CD4-positive, alpha-beta T cell treated with Interleukin-15 for 4 hours (primary cell): ENCODE measurements at places on chromosomes 12 and 14.
A peak's percentile ranks its signal among the peaks of the same experiment; 100 is the strongest.

GRCh38 chr14:50260511-50260910, 29.1 kb upstream of the SOS2 start:
- peak; percentile 47 for DNase-seq

GRCh38 chr12:50569321-50569720, 64.5 kb downstream of the DIP2B start:
- DNase-seq, result no peak

DNA sequence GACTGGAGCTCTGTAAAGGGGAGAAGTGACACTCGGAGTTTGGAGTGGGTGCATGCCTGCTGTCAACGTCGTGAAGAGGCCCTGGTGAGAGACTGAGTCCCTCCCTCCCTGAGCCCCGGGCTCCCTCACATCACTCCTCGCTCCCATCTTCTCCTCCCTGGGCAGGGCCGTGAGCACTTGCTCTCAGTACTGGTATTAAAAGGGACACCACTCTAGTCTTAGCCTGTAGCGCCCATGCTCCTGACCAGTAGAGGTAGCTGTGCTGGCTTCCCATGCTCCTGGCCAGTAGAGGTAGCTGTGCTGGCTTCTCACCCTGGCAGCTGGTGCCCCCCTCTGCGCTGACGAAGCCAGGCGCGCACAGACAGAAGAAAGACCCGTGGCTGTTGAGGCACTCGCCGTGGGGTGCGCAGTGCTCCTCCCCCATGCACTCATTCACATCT, 14.7 kb downstream of the ISCA2 start:
- no peak for DNase-seq

DNA sequence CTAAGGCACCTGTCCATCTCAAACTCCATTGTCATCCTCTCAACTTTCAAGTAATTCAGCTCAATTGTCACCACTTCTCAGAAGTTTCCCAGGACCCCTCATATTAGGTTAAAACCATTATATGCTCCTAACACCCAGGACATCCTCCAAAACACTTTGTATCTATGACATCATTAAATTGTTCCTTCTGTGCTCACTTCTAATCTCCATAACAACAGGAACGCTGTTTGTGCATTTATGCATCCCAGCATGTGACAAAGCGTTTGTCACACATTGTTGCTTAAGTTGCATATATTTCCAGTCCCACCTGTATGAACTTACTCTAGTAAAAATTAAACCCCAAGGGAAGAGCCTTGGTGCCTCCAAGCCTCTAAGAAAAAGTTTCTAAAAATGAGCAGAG, 133.9 kb downstream of the TBX5 start:
- DNase-seq, result no peak

GRCh38 chr12:84128117-84128991, 784.2 kb downstream of the SLC6A15 start:
- no peak for DNase-seq

DNA sequence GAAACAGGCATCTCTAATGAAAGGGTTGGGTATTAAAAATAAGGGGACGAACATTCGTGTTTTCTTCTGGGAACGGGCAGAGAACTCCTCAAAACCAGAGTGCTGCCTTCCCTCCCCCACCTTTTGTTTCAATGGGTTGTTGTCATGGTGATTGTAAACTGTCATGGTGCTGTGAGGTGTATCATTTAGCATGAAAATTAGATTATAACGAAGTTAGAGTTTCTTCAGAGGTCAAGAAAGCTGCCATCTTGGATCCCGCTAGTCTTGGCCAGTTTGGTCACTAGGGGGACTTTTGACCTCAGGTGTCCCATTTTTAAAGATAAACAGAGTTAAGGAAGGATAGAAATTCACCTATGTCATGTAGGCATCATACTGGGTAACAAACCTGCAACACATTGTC, 123.0 kb downstream of the PDE3A start:
- no peak for DNase-seq

DNA sequence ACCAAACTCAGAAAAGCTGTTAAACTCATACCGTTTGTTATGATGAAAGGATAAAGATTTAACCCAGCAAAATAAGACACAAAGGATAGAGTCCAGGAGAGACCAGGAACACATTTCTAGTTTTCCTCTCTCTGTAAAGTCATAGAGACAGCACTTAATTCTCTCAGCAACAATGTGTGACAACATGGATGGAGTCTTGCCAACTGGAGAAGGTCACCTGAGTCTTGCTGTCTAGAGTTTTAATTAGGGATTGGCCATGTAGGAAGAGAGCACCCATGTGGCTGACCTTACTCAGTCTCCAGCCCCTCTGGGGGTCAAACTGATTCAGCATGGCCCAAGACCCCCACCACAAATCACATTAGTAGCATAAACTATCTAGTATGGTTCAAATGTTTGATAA, 151.0 kb upstream of the ATF7IP start:
- no peak for DNase-seq

GRCh38 chr14:100779691-100780080, 46.2 kb upstream of the MEG3 start:
- DNase-seq, result no peak

DNA sequence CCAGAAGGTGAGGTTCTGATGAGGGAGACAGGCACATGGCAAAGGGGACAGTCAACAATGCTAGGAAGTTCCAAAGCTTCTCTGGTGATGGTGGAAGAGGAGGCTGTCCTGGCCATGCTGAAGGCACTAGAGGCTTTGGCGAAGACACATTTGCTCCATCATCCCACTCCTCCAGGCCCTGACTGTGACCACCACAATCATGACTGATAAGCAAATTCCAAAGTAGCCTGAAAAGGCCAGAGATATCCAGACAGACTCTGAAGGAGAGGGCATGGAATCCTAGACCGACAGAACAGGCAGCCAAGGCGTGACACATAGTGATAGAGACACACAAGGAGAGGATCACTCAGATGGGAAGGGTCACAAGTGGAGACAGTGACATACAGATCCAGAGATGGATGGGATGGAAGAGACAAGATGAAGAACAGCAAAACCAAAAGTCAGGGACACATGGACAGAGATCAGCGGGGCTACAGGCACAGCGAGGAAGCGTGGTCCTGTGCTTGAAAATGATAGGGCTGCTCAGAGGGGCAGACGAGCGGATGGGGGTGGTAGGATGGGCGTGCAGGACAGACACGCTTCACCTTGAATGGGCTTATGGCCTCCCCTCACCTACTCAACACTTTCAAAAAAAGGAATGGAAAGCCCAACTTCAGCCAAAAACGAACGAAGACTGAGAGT, 1.3 kb downstream of the ZFHX2 start:
- no peak for DNase-seq
